ENCODE measurements at places on chromosomes 2 and 18. TPM values are rescaled to one million over a fixed set of nuclear protein-coding genes. Genes with fewer than 3 reads are reported as not detected.

- no peak for DNase-seq
These were observed 17.3 kb upstream of the FZD5 start for GRCh38 chr2:207787017-207787416.

DNA sequence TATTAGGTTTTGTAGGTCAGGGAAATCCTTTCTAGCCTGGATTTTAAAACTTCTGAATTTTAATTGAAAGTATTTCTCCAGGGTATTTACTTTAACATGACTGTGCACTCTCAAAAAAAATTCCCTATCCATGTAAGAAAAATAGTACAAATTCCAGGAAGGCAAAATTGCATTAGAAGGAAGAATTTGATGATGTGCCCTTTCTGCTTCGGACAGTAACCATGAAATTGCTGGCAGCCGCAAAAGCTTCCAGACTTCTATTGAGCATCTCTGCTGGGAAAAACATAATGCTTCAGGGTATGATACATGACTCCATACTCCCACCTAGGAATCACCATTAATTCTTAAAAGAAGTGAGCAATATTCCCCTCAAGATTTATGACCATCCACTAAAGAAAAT, 17.2 kb upstream of the KLF7 start:
- peak; percentile 47 for DNase-seq

DNA sequence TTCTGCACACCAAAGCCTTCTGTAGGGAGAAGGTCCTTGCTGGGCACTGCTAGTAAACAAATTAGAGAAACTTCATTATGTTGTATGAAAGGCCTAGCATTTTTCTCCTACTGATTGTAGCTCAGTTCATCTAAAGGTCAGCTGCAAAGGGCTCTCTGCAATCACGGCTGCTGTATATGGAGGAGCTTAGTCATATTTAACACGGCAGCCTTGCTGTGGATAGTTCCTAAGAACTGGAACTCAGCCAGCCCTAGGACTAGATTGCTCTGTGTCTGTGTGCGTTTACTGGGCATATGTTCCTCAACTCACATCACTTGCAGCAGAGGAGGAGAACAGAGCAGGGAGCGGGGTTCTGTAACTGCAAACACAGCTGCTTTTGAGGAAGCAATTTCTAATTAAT, 1103.9 kb upstream of the KLHL29 start:
- DNase-seq: peak; percentile 91

Gene RNF152
- 18.9 TPM for total RNA-seq

Gene MREG
- total RNA-seq: 1.8 TPM

Data from IMR-90 (cell line).